ENCODE measurements at places on chromosomes 2 and 18. TPM values are rescaled to one million over a fixed set of nuclear protein-coding genes. Genes with fewer than 3 reads are reported as not detected.

GRCh38 chr2:220767591-220768255 is 804.4 kb downstream of the EPHA4 start:
- no peak for DNase-seq

Gene KCNE4
- not detected for total RNA-seq

Gene C2orf66
- total RNA-seq = not detected

Gene SAG
- not detected for total RNA-seq

Gene SERPINB3
- total RNA-seq = 0.12 TPM

DNA sequence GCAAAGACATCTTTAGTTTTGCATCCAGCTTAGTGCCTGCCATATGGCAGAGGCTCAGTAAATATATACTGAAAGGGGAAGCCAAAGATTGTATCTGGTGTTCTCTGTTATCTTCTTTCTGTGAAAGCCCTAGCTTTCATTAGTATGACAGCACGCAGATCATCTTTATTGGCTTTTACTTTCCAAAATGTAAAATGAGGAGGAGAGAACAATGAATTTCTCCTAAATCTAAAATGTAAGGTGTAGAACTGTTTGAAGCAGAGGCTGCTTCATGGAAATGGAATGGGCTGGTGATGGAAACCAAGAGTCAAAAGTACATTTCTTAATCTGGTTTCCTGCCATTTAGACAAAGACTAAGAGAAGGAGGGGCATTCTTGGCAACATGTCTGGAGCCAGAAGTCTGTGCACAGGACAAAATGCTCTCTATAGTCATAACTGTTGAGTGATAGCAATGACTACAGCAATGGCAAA is 1029.9 kb upstream of the PIK3C3 start:
- no peak for DNase-seq

DNA sequence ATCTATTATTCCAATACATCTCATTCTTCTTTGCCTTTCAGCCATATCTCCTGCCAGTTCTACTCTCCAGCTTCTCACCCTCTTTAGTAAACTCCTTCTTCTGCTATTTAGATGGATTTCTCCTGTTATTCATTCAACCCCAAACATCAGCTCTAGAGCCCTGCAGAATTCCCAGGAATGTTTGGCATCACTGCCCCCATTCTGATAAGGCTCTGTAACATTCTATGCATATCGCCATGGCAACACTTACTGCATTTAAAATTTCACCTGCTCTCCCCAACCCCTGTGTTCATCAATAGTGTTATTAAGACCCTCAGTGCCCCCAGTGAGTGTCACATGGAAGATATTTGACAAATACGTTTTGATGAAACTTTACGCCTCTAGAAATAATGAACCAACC is 28.6 kb downstream of the LRATD1 start:
- DNase-seq = no peak

GRCh38 chr2:120547662-120548061 is 188.0 kb upstream of the GLI2 start:
- DNase-seq = no peak

- no peak for DNase-seq
Measured at GRCh38 chr2:96111823-96112500, 4.4 kb downstream of the ADRA2B start.

- DNase-seq = no peak
Measured at GRCh38 chr2:201450954-201451291, 335 bp downstream of the TRAK2 start.

- DNase-seq = no peak
Measured at GRCh38 chr2:109322111-109322510, 193.1 kb downstream of the SH3RF3 start.

Gene CNDP1
- total RNA-seq = not detected

DNA sequence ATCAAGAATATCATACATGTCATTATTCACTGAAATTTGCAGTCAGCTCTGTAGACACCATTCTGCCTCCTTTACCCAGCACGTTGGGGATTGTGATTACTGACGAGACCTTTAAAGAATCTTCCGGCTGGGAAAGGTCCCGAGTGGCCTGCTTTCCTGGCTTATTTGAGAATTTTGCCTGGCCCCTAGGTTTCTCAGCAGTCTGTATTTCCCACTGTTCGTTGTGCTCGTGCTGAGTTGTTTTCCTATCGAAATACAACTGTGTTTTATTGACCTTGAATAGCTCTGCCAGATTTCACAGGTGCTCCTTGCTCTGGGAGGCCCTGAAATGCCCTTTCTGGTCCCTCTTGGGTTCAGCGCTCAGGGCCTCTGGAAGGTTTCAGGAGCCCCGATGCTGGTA is 94.9 kb downstream of the AGAP1 start:
- no peak for DNase-seq

GRCh38 chr2:74865770-74866674 is 32.1 kb downstream of the HK2 start:
- DNase-seq = peak; percentile 95

DNA sequence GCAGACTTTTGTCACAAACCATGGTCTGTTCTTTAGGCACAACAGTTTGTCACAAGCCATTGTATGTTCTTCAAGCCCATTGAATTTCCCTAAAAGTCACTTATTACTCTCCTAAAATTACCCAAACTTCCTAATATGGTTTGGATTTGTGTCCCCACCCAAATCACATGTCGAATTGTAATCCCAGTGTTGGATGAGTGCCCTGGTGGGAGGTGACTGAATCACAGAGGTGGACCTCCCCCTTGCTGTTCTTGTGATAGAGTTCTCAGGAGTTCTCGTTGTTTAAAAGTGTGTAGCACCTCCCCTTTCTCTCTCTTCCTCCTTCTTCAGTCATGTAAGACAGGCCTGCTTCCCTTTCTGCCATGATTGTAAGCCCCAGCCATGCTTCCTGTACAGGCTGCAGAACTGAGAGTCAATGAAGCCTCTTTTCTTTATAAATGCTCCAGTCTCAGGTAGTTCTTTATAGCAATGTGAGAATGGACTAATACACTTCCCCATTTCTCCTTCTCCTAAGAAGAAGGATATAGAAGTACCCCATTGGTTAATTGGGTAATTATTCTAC is 11.2 kb upstream of the GYPC start:
- DNase-seq = no peak

- DNase-seq = no peak
Measured at GRCh38 chr2:27661371-27661770, 2.0 kb downstream of the SUPT7L start.

Gene TMEM185B
- 32.6 TPM for total RNA-seq

DNA sequence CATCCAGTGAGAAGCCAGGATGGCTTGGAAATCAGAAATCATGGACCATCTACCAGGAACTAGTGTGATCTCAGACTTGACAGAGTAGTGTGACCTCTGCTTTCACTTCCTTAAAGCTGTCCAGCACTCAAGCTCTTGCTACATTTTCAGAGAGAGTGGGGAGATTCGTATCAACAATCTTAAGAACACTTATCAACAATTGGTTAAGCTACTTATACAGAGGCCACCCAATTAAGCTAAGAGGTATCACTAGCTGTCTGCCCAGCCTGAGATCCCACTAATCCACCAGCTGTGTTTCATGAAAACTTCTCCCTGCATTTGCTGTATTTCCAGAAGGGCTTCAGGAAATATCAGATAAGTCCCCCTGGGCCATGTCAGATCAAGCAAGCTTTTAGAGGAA is 4.2 kb downstream of the RPRM start:
- DNase-seq = no peak

DNA sequence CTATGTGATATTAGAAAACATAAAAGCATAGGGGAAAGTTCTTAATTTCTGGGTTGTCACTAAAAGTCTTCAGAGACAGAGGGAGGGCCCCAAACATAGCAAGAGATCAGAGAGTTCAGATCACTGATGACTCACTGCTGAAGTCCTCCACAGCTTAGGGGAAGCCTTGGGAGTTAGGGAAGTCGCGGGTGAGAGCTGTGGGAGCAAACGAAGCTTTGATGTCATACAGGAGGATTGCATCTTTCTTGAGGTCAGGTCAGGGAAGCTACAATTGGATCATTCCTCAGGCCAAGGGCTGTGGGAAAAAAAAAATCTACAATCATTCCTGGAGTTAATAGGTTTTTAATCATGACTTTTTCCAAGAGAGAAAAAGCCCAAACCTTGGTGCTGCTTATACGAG is 96.2 kb downstream of the COPS8 start:
- DNase-seq = peak; percentile 47

DNA sequence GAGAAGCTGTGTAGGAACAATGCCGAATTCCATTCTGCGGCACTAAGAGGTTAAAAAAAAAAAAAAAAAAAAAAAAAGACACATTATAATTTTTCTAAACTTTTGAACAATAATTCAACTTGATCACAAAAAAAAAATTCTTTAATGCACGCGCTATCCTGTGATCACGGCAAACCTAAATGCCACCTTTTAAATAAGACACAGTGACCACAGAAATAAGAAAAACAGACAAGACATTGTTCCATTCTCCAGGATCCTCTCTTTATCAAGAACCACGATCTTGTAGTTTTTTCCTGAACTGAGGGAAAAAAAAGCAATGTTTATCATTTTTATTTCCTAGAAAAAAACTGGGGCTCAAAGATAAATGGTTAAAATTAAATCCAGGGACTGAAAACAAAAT is 9.4 kb downstream of the SUCLG1 start:
- DNase-seq = no peak

- no peak for DNase-seq
Measured at GRCh38 chr18:23266717-23267446, 131.6 kb downstream of the CABLES1 start.

Gene FBXO15
- 0.87 TPM for total RNA-seq

GRCh38 chr2:25912851-25913695 is 34.8 kb upstream of the ASXL2 start:
- DNase-seq = no peak

GRCh38 chr18:37328946-37329719 is 236.5 kb downstream of the CELF4 start:
- no peak for DNase-seq

- no peak for DNase-seq
Measured at GRCh38 chr18:79684283-79684631, 4.7 kb downstream of the CTDP1 start.

Measured in epithelial cell of proximal tubule (primary cell).